ENCODE measurements at places on chromosomes 7 and 10.

DNA sequence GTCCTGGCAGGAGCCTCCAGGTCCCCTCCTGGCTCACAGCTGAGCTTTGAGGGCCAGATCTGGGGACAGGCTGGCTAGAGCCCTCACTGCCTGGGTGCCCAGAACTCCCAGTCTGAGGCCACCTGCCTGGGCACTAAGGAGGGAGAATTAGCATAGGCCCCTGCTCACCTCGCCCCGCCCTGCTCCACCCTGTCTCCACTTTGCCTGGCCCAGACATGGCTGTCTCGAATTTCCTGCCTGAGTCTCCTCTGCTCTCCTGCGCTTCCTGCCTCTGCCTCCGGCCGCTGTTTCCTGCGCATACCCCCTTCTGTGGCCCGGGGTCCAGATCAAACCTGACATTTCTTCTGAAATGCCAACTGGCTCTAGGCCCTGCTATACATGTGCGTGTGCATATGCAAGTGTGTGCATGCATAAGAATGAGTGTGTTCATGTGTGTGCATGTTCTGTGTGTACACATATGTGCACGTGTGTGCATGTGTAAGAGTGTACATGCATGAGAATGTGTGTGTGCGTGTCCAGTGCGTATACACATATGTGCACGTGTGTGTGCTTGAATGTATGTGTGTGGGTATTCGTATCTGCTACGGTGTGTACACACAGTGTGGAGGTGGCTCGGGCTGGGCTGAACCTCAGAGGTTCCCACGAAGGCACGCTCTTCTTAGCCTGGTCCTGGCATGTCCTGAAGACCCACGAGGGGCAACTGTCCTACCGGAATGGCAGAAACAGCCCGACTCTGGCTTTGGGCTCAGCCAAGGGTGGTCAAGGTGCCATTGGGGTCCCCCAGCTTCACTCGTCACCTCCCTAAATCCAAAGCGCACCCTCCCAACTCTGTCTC is 64.9 kb downstream of the MYL10 start:
- DNase-seq: no peak

- no peak for DNase-seq
Measured at GRCh38 chr10:49389361-49389933, 6.4 kb downstream of the DRGX start.

GRCh38 chr7:111866787-111867186 is 304.5 kb upstream of the IMMP2L start:
- no peak for DNase-seq

- no peak for DNase-seq
Measured at GRCh38 chr7:101614939-101615302, 14.2 kb downstream of the MYL10 start.

DNA sequence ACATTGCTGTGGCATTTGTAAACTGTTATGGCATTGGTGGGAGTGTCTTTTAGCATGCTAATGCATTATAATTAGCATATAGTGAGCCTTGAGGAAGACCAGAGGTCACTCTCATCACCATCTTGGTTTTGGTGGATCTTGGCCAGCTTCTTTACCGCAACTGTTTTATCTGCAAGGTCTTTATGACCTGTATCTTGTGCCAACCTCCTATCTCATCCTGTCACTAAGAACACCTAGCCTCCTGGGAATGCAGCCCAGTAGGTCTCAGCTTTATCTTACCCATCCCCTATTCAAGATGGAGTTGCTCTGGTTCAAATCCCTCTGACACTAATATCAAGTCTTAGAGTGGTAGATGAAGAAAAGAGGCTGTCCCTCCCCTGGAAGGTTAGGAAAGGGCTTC is 506.2 kb downstream of the GALNT17 start:
- no peak for DNase-seq

DNA sequence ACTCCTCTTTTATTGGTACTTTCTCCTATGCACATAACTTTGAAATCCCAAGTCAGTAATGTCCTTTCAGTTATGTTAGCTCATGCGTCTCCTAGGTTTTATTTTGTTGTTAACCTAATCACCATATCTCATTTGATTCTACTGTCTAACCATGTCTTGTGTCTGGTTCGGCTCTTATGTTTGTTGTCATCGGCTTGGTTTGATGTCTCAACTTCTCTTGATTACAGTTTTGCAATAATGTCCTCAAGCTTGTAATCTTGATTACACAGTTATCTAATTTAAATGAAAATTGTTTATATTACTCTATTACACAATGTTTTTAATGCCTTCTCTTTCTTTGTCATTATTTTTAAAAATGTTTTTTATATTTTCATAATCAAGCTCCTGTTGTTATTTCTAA is 35.9 kb upstream of the SEMA3A start:
- DNase-seq: no peak

GRCh38 chr7:108431099-108431498 is 25.1 kb downstream of the NRCAM start:
- no peak for DNase-seq

GRCh38 chr10:35412900-35413491 is 76.7 kb downstream of the CCNY start:
- no peak for DNase-seq

GRCh38 chr10:50367732-50368131 is 116.4 kb upstream of the ASAH2 start:
- no peak for DNase-seq

- DNase-seq: no peak
Measured at GRCh38 chr10:43219848-43220247, 47.0 kb downstream of the RASGEF1A start.

DNA sequence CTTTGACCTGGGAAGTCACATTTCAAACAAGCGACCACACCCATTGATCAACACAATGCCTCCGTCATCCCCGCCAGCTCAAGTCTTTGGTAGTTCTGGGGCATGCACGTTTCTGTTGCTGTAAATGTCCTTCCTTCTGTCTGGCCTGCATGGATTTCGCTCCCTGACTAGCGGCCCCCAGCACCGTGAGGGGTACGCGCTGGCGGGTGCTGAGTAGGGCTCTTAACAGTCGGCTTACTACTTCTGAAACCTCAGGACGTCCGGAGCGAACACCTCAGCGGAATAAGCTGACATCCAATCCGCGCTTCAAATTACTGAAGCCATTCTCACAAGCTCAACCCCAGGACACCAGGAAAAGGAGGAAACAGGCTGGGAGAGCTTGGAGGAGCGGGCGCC is 505 bp downstream of the NUDCD3 start:
- DNase-seq: peak; percentile 6

- DNase-seq: no peak
Measured at GRCh38 chr10:79417731-79418130, 27.7 kb downstream of the ZCCHC24 start.

DNA sequence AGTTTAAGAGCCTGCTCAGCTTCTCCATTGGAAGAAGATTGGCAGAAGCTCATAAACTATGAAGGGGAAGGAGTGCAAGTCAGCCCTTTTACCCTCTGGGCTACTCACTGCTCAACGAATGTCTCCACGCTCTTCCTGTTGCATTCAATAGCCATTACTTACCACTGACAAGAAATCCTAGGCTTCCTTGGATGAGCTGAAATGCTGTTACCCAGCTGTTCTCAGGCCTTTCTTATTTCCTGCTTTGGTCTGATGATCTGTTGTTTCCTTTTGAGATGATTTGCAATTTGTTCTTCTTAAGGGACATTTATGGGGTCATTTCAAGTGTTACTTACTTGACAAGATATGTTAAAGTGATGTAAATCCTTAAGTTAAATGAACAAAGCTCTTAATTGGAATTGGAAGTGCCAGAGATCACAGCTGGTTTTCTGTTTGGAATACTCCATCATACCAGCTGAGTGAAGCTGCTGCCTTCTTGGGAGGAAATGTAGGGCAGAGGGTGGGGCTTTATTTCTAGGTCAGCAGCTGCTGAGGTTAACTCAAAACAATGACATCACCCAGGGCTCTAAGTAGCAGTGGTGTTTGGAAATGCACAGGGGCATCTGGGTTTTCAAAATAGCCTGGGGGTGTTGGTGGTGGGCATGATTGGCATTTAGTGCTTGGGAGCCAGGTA is 170.0 kb downstream of the PRKCQ start:
- DNase-seq: peak; percentile 7

- DNase-seq: no peak
Measured at GRCh38 chr10:52284416-52285013, 29.6 kb upstream of the DKK1 start.

DNA sequence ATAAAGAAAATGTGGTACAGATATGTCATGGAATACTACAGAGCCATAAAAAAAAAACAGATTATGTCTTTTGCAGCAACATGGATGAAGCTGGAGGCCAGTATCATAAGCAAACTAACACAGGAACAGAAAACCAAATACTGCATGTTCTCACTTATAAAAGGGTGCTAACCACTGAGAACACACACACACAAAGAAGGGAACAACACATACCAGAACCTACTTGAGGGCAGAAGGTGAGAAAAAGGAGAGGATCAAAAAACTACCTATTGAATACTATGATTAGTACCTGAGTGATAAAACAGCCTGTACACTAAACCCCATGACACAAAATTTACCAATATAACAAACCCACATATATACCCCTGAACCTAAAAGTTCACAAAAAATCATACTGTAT is 144.6 kb downstream of the TPK1 start:
- no peak for DNase-seq

GRCh38 chr7:69595415-69595814 is 2.9 kb upstream of the AUTS2 start:
- DNase-seq: no peak

DNA sequence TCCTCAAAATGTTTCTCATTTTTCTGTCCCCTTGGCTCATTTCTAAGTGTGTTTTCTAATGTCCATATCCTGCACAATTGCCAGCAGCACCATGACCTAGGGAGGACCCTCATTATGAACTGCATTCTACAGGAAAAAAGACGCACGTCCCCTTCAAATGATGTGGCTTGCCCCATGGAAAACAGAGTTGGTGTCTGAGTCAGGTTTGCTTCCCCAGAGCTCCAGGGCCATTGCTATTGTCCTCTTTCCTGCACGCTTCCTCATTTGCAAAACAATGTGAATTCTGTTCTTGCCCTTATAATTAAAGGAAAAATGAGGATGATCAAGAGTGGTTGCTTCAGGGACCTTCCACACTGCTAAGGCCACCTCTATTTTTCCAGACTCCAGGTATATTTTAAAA is 14.7 kb upstream of the ASB4 start:
- DNase-seq: no peak

DNA sequence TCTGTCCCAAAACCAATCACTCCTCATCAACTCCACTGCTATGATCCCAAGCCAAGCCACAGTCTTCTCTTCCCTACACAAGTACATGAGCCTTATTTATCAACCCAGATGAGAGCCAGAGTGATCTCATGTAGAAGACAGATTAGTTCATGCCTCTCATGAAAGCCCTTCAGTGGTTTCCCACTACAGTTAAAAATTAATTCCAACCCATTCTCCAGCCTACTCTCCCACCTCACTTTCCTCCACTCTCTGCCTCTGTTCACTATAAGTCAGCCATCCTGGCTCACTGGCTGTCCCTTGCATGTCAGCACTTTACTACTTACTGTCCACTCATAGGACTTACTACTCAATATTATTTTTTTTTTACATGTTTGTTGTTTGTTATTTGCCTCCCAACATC is 67.3 kb downstream of the CACUL1 start:
- no peak for DNase-seq

DNA sequence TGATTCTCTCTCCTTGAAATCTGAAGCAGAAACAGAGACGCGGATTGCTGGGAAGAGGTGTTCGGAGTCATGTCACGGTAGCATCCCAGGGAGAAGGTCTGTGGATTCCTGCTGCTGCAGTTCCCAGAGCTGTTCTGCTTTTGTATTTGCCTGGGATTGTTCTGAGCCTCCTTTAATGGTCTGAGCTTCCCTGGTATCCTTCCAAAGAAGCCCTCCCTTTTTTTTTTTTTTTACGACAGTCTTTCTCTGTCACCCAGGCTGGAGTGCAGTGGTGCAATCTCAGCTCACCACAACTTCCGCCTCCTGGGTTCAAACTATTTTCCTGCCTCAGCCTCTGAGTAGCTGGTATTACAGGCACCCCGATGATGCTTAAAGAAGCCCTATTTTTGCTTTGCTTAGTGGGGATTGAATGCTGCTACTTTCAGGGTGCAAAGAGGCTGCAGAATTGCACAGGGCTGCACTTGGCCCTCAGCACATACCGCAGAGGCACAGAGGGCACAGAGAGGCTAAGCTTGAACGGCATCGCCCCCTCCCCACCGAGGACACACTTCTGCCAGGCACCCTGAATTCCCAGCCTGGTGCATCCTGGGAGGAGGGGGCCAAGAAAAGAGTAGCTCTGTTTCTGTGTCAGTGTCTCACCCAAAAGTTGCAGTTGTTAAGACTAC is 208.6 kb upstream of the GALNT17 start:
- no peak for DNase-seq

DNA sequence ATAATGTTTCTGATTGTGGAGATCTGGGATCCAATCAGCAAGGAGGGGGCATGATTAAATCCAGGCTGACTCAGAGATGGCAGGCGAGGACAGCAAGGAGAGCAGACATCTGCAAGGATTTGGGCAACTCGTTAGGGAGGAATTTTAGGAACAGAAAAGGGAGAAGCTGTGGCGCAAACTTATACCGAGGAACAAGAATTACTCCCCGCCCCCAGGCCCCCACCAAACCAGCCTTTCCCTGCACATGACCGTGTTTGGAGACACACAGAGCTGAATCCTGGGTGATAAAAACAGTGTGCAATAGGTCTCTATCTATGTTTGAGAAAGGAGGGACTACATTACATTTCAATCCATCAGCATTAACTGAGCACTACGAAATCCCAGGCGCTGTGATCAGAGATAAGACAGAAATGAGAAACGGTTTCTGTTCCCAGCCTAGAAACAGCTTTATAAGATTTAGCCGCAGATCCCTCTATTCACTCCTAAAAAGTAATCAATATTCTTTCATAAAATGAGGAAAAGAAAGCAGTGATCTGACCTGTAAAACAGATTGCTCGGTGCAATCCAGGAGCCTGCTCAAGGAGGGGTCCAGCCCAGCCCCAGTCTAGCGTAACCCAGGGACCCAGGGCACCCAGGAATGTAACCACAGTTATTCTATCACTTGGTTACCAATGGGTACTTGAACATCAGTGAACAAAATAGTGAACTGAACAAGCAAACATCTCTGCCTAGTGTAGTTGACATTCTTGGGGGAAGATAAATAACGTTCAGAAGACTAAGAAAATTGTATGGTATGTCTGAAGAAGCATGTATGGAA is 37.2 kb upstream of the RAPGEF5 start:
- DNase-seq: no peak

DNA sequence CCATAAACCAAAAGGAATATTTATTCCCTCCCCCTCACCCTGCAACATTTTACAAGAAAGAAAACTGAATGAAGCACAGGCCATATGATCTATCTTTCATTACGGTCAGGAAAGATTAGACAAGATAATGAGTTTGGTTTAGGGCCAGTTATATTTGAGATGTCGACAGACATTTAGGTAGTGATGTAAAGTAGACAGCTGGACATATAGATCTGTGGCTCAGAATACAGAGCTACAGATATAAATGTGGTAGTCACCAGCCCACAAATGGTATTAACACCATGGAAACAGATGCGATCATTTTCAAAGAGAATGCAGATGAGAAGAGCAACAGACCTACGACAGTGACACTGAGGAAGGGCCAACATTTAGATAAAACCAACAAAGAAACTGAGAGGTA is 142.5 kb downstream of the SRPK2 start:
- DNase-seq: no peak

Data from T-helper 2 cell (primary cell).